ENCODE measurements at places on chromosomes 3 and 15.

DNA sequence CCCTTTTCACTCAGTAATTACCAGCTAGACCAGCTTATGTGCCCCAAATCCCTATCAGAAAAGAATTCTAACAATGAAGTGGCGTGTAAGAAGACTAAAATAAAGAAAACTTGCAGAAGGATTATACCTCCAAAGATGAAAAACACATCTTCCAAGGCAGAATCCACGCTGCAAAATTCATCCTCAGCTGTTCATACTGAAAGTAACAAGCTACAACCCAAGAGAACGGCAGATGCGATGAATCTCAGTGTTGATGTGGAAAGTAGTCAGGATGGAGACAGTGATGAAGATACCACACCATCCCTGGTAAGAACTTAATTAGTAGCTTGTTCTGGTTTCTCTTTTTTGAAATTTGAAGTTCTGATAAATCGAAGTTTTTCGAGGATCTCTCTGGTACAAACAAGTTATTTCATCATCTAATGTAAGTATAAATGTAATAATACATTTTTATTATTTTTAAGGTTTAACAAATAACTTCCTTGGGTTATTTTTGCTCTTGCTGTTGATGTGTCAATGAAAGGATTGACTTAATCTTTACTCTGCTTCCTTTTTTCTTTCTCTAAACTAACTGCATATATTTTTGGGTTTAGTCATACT, 1.4 kb downstream of the WDR76 start:
- DNase-seq = no peak

- no peak for DNase-seq
Measured at GRCh38 chr3:176554264-176554663, 643.0 kb downstream of the TBL1XR1 start.

DNA sequence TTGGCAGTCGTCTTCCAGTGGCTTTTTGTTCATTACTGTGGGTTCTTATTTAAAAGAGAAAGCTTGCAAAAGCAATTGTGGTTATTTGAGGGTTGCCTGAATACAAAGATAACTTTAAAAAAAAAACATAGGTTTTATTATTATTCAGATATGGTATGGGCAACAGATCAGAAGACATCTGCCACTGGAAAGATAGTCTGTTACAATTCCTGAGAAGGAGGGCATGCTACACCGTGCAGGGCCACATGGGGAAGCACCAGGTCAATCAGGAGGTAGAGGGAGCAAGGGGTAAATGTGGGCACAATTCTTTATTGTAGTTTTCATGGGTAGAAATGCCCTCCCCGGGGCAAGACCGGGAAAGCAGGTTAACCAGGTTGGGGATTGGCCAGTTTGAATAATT, 46.5 kb downstream of the BBS4 start:
- DNase-seq = no peak

- no peak for DNase-seq
Measured at GRCh38 chr3:66598168-66598567, 97.3 kb upstream of the LRIG1 start.

GRCh38 chr3:11832981-11833905, 13.4 kb downstream of the TAMM41 start:
- DNase-seq = no peak

- no peak for DNase-seq
Measured at GRCh38 chr3:188055388-188055787, 98.6 kb upstream of the LPP start.

GRCh38 chr3:105938806-105939205, 70.0 kb upstream of the CBLB start:
- no peak for DNase-seq

GRCh38 chr3:142433110-142433509, 14.7 kb downstream of the XRN1 start:
- no peak for DNase-seq

DNA sequence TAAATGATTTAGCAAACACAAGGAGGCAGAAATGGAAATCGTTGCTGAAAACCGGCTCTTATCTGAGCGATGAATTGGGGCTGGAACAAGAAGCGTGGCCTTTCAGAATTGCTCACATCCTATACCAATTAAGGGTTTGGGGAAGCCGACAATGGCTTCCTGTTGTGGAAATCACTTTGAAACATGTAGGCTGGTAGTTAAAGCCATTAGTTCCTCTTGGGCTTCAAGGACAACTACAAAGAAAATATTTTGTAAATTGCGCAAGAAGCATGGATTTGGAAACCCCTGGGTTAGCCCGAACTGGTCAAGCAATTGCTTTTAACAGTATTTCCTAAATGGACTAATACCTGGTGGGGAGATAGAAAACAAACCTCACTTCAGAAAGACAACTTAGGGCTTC, 182.4 kb downstream of the ADAMTS9 start:
- DNase-seq = peak; percentile 74

- peak; percentile 10 for DNase-seq
Measured at GRCh38 chr3:901953-902778, 190.7 kb upstream of the CNTN6 start.

DNA sequence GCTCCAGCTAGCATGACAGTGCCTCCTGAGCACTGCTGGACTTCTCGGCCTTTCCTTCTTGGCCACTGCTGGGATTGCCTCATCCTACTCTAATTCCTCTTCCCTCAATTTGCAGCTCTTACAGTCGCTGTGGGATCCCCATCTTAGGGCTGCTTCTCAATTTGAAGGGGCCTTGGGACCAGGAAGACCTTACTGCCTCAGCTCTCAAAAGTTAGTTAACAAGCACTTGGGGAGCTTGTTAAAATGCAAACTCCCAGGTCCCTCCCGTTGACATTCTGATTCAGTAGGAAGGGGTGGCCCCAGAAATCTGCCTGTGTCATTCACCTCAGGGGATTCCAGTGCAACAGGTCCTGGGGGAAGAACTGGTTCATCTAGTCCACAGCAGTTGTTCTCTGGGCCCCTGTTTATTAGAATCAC, 14.8 kb downstream of the BDH1 start:
- DNase-seq = no peak

DNA sequence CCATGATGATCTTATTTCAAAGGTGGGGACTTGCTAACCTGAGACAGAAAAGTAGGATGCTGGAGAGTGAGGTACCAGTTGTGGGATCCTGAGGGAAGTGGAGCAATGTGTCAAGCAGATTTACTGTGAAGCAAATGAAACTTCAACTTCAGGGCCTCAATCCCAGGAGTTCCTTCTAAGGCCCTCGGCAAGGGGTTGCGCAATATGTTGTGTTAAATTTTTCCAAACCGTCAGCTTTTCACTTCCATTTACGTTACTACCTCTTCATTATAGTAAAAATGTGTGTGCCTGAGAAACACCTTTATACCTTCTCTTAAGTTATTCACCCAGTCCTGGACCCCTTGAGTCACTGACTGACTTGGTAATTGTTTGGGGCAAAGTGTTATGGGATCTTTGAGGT, 42.5 kb upstream of the KCNH8 start:
- DNase-seq = peak; percentile 22

DNA sequence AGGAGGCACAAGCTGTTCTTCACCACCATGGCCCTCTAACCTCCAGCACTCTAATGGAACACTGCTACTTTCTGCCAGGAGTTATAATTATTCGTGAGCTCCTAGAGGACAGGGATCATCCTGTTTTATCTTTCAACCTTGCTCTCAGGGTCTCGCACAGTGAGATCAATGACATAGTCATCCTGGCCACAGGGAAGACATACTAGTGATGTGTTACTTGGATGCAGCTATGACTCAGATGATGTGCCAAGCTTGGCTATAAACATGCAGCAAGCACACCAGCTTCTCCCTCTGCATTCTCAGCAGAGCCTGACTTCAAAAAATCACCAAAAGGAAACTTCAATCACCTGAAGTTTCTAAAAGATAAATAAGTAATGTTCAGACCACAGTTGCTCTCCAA, 203.8 kb upstream of the HES1 start:
- DNase-seq = no peak

DNA sequence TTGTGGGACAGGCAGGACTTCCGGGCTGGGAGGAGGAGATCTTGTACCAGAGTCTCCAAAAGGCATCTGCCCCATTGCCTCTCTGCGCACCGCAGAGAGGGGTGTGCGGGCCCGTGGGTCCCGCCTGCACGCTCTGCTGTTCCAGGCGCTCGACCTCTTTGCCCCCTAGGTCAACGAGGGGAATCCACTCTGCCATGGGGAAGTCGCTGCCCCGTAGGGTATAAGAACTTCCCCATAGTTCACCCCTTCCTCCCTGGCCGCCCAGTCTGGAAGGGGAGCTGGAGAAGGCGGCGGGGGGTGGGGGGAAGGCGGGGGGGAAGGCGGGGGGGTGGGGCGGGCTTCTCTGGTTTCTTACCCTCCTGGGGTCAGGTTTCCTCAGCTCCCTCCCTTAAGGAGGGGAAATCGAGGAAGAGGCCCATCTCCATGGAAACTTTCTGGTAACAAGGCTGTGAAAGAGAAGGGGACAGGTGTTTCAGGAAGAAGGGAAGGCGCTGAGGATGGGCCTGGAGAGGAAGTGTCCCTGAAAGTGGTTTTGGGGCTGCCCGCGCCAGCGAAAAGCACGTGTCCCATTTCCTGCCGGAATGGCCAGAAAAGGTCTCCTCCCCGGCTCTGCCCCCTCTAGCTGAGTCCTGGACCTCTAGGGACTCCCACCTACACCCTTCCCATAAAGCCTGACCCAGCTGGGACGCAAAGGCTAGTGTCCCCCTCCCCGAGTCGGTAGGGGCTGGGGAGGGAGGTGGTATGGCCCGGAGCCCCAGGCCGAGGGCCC, 27.5 kb downstream of the NR1I2 start:
- peak; percentile 32 for DNase-seq

- no peak for DNase-seq
Measured at GRCh38 chr3:117596503-117596902, 886.9 kb downstream of the TUSC7 start.

GRCh38 chr3:192817053-192817452, 89.7 kb upstream of the FGF12 start:
- peak; percentile 83 for DNase-seq

GRCh38 chr3:150611666-150612065, 8.5 kb downstream of the SELENOT start:
- DNase-seq = no peak

DNA sequence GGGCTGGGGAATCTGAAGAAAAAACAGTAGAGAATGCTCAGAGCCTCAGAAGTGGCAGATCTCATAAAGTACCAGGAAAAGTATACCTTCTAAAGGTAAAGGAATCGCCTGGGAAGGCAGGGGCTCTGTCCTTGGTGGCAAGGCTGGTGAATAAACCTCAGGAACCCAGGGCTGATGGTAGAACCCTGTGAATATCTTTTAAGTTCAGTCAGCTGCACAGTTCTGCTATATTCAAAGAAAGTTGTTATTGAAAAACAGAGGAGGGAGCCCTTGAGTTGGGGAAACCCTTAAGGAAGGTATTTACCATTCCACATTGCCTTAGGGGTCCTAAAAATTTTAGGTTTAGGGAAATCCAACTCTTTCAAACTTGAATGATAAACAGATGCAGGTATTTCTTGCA, 31.2 kb downstream of the ZPLD1 start:
- DNase-seq = no peak

Measured in suppressor macrophage treated with lipopolysaccharide for 1 hour (primary cell).